ENCODE measurements at places on chromosomes 13 and 19.

DNA sequence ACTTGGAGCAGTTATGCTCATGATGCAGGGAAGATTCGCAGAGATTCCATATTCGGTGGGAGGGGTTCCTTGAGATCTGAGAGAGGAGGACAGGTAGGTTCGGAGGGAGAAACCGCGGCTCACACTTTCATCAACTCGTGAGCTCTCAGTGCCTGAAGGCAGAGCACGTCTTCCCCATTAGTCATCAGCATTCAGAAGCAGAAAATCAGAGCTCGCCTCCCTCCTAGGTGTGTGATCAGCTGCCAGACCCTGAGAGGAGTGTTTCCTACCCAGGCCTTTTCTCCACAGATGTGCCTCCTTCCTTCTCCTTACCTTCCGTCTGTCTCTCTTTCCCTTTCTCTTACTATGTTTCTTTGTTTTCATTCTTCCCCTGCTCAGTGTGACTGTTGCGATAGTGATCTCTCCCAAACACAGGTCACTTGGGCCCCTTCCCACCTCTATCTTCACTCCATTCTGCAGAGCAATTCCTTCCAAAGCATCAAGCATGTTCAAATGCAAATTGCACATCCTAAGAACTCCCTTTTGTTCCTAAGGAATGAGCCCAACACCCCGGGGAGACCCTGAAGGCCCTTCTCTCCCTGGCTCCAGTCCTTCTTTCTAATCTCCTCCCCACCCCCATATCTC is 389.5 kb downstream of the UQCRFS1 start:
- no peak for DNase-seq

GRCh38 chr13:76822698-76823267 is 63.4 kb downstream of the KCTD12 start:
- no peak for DNase-seq

DNA sequence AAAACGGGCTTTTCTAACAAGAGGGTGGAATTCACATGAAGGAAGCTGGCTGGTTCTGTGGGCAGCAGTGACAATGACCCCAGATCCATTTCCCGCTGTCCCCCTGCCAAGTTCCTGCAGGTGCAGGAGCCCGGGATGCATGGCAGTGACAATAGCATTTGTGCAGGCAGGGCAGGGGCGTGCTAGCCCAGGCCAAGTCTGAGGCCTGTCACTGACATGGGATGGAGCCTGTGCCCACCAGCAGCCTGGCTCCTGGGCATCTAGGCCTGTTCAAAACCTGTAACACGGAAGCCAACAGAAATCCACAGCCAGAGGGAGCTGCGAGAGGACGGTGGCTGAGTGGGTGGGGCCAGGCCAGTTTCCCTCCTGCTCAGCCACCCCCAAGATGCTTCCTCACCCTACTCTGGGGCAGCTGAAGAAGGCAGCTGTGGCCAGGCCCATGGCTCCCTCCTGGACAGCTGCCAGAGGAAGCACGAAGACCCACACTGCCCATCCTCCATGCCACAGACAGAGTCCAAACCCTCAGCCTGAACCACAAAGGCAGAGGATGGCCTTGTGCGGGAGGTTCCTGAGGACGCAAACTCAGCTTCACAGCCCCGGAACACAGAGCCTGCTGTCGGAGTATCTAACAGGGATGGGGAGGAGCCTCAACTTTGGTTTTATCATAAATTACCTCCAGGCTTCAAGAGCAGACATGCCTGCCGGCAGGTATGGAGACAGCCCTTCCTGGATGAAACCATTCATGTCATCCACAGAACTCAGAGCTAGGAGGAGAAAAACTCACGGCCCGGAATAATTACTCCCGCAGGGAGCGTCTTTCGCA is 74.0 kb downstream of the CEBPG start:
- DNase-seq: no peak

DNA sequence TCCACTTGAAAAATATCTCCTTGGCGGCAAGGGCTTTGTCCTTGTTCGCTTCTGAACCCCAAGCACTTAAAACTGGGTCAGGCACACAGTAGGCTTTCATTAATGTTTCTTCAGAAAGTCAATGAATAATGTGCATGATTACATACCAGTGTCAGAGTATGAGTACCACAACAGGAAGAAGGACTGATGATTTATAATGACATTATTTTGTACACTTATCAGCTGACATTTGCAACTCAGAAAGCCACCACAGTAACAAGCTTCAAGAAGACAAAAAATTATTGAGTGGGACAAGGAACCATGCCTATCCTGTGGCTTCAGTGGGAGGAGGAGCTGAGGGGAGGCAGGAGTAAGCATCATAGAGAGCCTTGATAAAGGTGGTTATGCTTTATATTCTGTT is 10.0 kb downstream of the POLR1D start:
- no peak for DNase-seq

GRCh38 chr13:50845211-50845610 is 1.7 kb upstream of the DLEU7 start:
- DNase-seq: no peak

GRCh38 chr19:52600639-52601024 is 30.5 kb downstream of the ZNF701 start:
- DNase-seq: peak; percentile 3

- no peak for DNase-seq
Observed at GRCh38 chr19:55902080-55902751, 29.9 kb downstream of the NLRP13 start.

DNA sequence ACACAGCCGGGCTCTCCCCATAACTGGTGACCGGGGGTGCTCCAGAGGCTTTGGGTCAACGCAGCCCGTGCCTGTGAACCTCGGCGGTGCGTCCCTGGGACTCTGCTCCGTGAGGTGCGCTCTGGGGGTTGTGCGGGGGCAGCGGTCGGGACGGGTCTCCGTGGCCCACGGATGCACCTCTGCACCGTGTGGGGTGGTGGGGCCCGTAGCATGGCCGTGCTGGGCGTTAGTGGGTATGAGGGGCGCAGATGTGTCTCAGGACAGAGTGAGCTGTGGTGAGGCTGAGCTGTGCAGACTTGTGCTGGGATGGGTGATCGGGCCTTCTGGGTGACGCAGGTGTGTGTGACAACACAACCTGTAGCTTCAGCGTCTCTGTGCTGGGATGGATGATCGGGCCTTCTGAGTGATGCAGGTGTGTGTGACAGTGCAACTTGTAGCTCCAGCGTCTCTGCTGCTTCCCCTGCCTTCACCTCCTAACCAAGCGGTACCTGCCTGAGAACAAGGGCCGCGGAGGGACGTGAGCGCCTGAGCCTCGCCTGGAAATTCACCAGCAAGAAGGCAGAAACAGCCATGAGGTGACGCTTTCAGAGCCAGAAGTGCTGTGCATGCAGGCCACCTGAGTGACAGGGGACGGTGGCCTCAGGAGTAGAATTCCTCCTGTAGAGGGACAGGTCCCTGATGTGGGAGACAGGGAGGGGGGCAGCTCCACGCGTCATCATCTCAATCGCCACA is 599 bp downstream of the ZNF331 start:
- DNase-seq: no peak
